Activated CD4-positive, alpha-beta T cell treated with anti-CD3 and anti-CD28 coated beads, Interleukin-2, amount 50 U/mL, for 1 hour (primary cell): ENCODE measurements at places on chromosomes 12 and 14.

GRCh38 chr12:99418379-99418778 lies 229.2 kb upstream of the GARIN6 start:
- DNase-seq, result no peak

GRCh38 chr12:42564996-42565395 lies 24.6 kb downstream of the PRICKLE1 start:
- no peak for DNase-seq

- DNase-seq, result no peak
These were observed 191.9 kb downstream of the NUBPL start for GRCh38 chr14:31752867-31753661.

GRCh38 chr12:95115641-95116040 lies 42.2 kb upstream of the NR2C1 start:
- DNase-seq, result no peak

DNA sequence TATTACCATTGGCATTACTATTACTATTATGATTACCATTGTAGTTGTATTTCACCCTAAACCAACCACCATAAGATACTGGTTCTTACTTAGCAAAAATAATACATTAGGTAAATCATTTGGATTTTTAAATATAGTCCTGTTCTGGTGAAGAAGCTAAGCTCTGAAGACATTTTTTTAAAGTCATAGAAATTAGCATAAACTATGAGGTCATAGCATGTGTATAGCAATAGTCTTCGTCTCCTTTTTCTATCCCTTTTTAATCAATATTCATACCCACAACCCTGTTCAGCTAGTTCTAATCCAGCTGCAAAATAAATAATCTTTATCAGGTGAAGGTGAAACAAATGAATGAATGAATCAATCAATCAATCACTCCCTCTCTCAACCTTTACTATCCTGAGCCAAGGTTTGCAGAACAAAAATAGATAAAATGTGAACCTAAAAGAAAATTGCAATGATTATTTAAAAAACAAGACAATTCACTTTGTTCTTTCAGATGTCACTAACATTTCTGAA lies 134.5 kb downstream of the STXBP6 start:
- no peak for DNase-seq
